Hepatic stellate cell (primary cell): ENCODE measurements at places on chromosomes 7 and 10.
A peak's percentile ranks its signal among the peaks of the same experiment; 100 is the strongest.

GRCh38 chr10:79390551-79391229 lies 43.4 kb downstream of the PPIF start:
- no peak for DNase-seq

- no peak for DNase-seq
These were observed 48.3 kb upstream of the STEAP4 start for GRCh38 chr7:88355011-88355410.

DNA sequence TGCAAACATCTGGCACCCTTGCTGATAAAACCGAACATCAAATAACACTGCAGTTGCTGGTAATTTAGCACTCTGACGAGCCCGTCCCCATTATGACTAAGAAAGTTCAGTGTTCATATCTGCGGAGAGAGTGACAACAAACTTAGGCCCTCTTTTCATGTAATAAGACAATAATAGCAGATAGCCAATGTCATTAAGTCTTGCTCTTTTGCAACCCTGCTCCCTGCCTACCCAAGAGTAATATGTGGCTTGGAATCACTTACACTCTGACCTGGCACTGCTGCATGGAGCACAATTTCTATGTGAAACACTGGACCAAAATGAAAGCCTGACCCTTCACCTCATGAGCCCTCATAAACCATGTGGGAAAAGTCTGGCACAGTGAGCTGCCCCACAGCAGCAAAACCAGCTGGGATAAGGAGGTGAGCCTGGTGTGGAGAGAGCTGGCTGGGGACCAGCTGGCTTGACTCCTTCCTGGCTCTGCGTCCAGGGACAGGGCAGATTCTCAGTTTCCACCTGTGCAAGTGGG lies 86.5 kb downstream of the HIPK2 start:
- no peak for DNase-seq

- no peak for DNase-seq
These were observed 243.2 kb downstream of the ARHGAP21 start for GRCh38 chr10:24480447-24480846.

- DNase-seq = no peak
These were observed 163.0 kb upstream of the LAMB4 start for GRCh38 chr7:108293149-108293612.

- no peak for DNase-seq
These were observed 573.3 kb downstream of the GALNT17 start for GRCh38 chr7:71705217-71705616.

DNA sequence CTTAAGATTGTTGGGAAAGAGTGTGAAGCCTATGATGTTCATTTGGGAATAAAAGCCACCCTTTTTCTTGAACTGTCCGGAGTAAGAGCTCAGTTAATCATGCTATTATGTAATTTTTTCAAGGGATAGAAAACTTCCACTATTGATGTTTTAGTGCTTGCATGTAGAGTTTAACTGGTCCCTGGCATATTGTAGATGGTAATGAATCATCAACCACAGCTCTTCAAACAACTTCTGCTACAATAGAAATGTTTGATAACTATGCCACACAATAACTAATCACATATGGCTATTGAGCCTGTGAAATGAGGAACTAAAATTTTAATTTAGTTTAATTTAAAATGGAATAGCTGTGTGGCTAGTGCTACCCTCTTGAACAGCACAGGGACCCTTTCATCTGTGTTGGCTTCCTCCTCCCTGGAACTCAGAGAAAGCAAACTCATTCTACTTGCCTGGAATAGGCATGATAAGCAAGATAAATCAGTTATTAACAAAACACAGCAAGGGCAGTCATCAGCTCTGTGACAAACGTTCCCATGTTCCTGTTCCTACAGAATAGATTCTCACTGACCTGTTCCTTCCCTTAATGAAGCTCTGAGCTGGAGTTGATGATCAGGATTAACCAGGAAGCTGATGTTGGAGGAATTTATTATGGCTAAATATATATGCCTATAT lies 4.9 kb upstream of the SRI start:
- DNase-seq = peak; percentile 9

- DNase-seq = no peak
These were observed 144.6 kb downstream of the NRCAM start for GRCh38 chr7:108311446-108312168.

DNA sequence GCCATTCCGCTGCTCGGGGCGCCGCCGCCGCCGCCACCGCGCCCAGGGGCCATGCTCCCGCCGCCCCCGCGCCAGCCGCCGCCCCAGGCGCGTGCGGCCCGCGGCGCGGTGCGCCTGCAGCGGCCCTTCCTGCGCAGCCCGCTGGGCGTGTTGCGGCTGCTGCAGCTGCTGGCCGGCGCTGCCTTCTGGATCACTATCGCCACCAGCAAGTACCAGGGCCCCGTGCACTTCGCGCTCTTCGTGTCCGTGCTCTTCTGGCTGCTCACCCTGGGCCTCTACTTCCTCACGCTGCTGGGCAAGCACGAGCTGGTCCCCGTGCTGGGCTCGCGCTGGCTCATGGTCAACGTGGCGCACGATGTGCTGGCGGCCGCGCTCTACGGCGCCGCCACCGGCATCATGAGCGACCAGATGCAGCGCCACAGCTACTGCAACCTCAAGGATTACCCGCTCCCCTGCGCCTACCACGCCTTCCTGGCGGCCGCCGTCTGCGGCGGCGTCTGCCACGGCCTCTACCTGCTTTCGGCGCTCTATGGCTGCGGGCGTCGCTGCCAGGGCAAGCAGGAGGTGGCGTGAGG lies 383 bp downstream of the MARVELD1 start:
- peak; percentile 78 for DNase-seq

- no peak for DNase-seq
These were observed 101.5 kb downstream of the SLC25A40 start for GRCh38 chr7:87774690-87775089.

DNA sequence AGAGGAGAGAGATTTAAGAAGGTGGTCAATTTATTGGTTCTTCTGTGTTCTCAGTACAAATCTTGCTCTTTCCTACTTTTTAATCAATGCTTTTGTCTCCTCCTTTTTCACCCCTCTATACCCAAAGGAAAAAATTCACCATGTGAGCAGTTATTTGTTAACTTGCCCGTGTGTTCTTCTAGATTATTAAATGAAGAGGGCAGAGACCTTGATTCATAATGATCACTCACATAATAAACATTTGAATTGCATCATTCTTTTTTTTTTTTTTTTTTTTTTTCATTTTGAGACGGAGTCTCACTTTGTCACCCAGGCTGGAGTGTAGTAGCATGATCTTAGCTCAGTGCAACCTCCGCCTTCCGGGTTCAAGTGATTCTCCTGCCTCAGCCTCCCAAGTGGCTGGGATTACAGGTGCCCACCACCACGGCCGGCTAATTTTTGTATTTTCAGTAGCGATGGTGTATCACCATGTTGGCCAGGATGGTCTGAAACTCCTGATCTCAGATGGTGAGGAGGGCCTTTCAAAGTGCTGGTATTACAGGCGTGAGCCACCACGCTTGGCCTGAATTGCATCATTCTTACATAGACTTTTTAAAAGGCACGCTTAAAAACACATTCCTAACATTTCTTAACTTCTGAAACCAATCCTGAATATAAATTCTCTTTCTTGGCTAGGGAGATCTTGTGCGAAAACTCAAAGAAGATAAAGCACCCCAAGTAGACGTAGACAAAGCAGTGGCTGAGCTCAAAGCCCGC lies 3.6 kb downstream of the GARS1 start:
- peak; percentile 11 for DNase-seq

DNA sequence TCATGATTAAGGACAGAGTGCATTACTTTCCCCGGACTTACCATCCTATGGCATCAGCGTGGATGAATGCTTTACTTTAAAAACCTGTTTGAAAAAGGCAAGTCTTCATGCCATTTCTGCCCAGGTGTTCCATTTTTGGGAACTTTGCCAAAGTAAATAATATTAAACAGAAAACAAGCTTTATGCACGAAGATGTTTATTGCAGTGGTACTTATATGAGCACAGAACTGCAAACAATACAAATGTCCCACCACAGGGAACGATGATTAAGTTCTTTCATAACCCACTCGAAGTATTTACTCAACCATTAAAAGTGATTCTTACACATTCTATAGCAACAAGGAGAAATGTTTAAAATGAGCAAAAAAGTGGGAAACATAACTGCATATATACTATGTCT lies 109.7 kb upstream of the GDF10 start:
- DNase-seq = no peak

- DNase-seq = peak; percentile 43
These were observed 708 bp downstream of the UBN2 start for GRCh38 chr7:139231513-139232376.

- DNase-seq = no peak
These were observed 458.8 kb upstream of the GHITM start for GRCh38 chr10:83680470-83680891.

DNA sequence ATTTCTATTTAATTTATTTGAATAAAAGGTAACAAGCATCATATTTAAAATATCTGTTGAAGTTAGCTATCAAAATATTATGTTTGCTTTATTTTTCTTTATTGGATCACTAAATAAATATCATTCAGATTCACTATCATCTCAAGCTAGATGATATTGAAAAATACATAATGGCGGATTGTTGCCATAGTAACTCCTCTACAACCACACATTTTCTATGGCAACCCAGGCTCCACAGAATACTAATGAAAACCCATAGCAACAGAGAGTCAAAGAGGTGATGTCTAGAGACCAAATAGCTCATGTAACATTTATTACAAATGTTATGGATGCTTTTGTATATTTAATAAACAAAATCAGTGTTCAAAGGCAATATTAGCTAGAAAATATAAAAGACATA lies 148.9 kb upstream of the CDK1 start:
- DNase-seq = no peak

DNA sequence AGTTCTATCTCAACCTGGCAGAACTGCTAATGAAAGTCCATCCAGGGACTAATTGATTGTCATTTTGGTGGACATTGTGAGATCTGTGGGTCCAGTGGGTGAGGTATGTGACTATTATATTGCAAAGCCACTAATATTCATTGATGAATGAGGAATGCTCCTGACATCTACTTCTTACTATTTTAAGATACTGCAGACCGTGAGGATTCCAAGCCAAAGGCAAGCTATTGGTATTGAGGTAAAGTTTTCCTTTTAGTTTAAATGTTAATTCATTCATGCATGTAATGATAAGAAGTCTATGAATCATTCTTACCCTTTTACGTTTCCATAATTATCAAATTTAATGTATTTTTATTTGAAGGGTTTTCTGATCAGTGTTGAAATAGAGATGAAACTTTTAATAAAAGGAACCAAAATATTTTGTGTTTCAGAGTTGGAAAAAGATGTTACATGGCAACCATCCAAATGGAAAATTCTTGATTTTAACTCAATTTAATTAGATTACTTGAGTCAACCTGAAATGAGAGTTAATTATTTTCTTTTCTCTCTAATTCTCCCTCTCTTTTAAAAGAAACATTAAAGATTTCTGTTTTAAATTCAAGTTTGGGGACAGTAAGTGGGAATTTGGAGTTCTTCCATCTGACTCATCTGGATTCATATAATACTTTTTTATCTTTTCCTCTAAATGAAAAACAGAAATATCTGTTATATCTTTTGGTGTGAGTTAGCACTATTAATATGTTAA lies 39.6 kb downstream of the NUP205 start:
- no peak for DNase-seq

GRCh38 chr10:58570979-58571378 lies 58.3 kb downstream of the BICC1 start:
- no peak for DNase-seq

DNA sequence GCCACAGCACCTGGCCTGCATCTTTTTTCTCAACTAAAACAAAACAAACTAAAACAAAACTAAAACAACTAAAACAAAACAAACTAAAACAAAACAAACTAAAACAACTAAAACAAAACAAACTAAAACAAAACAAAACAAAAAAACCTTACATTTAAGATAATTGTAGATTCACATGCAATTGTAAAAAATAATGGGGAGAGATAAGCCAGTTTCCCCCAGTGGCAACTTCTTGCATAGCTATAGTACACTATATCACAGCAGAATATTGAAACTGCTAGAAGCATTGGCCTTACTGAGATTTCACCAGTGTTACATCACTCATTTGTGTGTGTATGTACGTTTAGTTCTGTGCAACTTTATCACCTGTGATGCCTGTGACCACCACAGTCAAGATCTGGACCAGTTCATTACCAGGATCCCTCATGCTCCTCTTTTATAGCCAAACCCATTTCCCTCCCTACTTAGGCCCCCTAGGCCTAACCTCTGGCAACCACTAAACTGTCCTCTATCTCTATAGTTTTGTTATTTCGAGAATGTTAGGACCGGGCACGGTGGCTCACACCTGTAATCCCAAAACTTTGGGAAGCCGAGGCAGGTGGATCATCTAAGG lies 9.3 kb downstream of the FXYD4 start:
- no peak for DNase-seq

DNA sequence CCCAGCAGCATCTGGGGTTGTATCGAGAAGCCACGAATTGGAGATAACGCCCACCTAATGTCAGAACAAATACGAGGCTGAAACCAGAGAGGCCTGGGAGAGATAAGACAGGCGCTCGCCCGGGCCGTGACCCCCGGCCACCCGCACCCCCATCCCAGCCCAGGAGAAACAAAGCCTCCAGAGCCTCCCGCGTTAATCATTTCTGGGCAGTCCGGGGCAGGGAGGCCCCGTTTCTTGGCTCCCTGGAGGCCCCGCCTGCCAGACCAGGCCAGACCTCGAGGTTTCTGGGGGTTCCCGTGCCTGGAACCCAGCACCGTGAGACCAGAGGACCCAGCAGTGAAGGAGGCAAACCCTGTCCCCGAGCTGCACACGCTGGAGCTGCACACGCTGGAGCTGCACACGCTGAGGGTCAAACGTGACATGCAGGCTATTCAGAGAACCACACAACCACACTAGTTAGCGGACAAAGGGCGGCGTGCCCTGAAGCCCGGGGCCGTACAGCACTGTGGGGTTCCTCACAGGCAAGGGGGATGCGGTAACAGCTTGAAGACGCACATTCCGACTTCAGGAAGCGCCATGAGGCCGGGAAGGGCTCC lies 53.4 kb downstream of the FOXL3 start:
- DNase-seq = no peak

- no peak for DNase-seq
These were observed 210.0 kb downstream of the IMMP2L start for GRCh38 chr7:111352319-111352718.

DNA sequence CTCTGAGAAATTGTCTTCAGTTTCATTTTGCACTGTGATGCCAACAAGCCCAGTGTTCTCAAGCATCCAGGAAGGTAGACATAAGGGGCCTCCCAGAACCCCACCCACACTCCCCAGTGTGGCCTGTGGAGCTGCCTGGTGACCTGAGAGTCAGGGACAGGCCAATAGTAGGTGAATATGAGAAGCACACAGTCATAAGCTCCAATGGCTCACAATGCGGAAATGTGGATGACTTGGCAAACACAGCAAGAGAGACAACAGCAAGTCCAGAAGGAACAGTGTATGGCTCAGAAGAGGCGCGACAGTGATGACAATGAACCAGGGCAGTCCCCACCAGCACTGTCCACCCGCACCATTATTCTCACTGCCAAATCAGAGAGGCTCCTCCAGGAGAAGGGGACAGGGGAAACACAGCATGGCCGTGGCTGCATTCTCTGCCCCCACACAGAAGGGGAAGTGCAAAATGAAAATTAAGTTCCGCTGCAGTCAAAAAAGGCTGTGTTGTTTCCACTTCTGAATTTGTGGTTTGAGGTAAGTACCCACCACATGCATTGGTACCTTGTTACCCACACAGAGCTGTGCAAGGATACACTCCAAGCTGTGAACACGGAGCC lies 419.8 kb downstream of the GRID1 start:
- no peak for DNase-seq

GRCh38 chr7:147829016-147829415 lies 761.5 kb upstream of the C7orf33 start:
- DNase-seq = no peak
